Activated CD4-positive, alpha-beta T cell treated with anti-CD3 and anti-CD28 coated beads for 24 hours (primary cell): ENCODE measurements at places on chromosomes 11 and 22.

- no peak for DNase-seq
Observed at GRCh38 chr11:2570211-2570811, 125.5 kb downstream of the KCNQ1 start.

DNA sequence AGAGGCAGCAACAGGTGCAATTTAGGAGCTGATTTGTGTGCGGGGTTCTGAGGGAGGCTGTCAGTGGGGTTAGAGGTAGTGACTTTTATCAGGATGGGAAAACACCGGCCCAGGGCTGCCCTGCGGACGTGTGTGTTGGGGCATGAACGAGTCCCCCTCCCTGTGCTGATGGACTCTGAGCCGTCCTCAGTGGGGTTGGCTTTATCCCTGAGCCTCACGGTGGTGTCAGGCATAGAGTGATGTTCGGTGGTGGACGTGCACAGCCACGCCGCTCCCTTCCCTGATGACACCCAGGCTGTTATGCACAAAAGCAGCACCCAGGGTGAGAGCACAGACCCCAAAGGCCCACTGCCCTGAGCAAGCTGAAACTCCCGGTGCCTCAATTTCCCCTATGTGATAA is 809.1 kb downstream of the BRD1 start:
- no peak for DNase-seq

DNA sequence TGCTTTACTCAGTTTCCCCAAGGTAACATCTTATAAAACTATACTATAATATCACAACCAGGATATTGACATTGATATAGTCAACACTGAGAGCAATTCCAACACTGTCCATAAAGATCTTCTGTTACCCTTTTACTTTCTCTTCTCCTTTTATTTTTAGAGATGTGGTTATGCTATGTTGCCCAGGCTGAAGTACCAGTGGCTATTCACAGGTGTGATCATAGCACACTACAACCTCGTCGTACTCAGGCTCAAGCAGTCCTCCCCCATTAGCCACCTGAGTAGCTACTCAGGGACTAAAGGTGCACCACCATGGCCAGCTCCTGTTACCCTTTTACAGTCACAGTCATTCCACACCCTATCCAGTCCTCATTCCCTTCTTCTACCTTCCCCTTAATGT is 119.7 kb downstream of the CWF19L2 start:
- DNase-seq: no peak

- no peak for DNase-seq
Observed at GRCh38 chr11:65947133-65947532, 1.9 kb downstream of the TSGA10IP start.

GRCh38 chr11:124676386-124676785 is 2.7 kb downstream of the SPA17 start:
- DNase-seq: no peak

GRCh38 chr22:31210556-31211421 is 1.3 kb upstream of the LIMK2 start:
- no peak for DNase-seq

DNA sequence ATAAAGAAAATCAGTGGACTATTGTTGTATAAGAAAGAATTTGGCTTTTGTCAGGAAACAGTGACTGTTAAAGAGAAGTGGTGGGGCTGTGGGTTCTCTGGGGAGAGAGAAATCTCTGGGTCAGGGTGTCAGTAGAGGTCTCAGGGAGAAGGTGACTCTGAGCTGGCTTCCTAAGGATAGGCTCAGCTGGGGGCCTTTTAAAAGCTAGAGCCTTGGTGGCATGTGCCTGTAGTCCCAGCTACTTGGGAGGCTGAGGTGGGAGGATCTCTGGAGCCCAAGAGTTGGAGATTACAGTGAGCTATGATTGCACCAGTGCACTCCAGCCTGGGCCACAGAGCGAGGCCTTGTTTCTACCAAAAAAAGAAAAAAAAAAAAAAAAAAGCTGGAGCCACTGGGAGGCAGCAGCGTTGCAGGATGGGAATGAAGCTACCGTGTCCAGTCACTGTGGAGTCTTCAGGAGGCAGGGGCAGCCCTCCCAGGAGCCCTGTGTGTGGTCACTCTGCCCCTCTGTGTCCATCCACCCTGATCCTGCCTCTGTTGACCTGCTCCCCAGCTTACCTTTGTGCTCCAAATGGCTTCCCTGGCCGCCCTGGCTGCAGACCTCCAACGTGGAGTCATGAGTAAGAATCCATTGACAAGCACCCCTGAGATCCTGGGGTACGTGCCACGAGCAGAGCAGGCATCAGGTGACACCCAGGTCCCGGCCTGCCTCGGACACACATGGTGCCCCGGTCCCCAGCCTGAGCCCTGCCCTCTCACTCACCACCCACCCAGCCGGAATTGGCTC is 5.4 kb upstream of the MIF start:
- no peak for DNase-seq

- no peak for DNase-seq
Observed at GRCh38 chr11:29166306-29166705, 850.5 kb downstream of the KCNA4 start.

GRCh38 chr22:37681556-37682049 is 4.5 kb upstream of the NOL12 start:
- DNase-seq: peak; percentile 65

GRCh38 chr11:1500466-1501420 is 14.2 kb upstream of the MOB2 start:
- DNase-seq: no peak

DNA sequence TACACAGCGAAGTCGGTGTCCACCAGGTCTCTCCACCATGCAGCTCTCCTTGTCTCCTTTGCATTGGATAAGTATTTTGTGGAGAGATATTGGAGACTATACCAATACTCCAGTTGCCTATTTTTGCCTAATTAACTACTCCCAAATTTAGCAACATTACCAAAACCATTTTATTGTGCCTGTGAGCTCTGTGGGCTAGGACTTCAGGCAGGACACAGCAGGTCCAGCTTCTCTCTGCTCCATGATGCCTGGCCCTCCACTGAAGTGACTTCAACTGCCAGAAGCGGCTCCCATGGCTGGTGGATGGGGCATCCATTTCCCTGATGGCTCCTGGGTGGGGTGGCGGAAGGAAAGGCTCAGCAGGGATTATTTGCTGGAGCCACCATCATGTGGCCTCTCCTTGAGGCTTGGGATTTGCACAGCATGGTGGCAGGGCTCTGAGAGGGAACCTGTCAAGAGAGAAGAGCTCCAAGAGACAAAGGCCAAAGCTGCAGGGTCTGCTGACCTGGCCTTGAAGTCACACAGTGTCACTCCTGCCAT is 36.9 kb upstream of the MAPK1 start:
- no peak for DNase-seq

GRCh38 chr11:77819921-77820564 is 479 bp downstream of the RSF1 start:
- DNase-seq: peak; percentile 9

GRCh38 chr11:29641201-29641600 is 375.6 kb downstream of the KCNA4 start:
- DNase-seq: no peak

DNA sequence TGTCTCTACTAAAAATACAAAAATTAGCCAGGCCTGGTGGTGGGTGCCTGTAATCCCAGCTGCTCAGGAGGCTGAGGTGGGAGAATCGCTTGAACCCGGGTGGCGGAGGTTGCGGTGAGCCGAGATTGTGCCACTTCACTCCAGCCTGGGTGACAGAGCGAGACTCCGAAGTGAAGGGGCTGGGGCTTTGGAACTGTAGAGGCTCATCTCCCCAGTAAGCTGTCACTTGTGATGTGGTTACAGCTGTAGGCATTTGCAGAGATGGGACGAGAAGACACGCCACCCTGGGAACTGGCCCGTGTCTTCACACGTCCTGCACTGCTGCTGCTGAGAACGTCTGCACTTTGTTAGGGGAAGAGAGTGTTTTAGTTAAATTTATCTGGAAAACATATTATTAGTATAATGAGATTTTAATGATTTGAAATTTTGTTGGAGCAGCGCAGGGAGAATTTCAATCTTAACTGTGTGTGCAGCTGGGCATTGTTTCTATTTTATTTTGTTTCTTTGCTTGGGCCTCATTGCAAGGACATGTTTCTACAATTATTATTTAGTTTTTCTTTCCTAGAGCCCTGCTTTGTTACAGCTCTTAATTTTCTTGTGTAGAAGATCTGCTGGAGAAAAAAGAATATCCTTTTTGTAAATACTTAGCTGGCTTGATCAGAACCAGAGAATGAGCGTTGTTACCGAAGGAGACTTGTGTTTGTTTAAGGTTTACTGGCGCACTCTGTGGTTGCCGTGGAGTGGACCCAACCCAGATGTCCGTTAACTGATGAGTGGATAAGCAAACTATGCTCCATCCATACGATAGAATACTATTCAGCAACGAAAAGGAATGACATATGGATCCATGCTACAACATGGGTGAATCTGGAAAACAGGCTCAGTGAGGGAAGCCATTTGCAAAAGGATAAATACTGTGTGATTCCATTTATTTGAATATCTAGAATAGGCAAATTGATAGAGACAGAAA is 18.4 kb downstream of the PARVB start:
- no peak for DNase-seq

- peak; percentile 95 for DNase-seq
Observed at GRCh38 chr22:42090596-42091454, at the start of gene NDUFA6. TSS of gene NDUFA6 (minus strand) at chr22:42090772. CDS start at chr22:42090744, 28 bp downstream.

- DNase-seq: no peak
Observed at GRCh38 chr11:19822531-19822930, 109.9 kb downstream of the NAV2 start.

DNA sequence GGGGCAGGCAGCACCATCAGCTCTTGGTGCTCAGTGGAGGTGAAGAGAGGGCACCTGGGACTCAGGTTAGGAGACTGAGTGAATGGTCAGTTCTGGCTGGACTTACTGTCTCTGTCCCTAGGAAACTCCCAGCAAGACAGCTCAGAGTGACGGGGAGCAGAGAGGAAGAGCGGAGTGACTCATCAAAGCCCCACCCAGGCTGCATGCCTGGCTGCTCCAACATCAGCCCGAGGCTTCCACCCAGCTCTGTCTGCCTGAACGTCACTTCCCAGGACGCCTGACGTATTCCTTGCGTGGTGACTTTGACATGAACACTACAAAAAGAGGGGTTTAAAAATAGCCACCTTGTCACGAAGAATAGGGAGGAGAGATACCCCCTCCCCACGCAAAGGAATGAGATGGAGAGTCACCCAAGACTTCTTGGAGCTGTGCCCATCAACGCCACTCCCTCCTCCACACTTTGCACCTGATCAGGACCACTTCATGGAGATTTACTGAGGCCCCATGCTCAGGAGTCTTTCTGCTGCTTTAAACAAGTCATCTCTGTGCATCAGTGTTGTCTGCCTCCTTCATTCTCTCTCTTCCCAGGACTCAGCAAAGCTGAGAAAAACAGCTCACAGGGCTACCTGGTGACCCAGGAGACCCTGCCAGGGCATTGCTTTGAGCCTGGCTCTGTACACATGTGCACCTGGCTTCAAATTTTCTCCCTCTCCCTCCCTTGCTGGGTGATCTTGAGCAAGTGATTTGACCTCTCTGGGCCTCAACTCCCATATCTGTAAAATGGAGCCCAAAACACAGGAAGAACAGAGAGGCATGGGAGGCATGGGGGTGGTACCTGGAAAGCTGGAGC is 83.1 kb downstream of the MN1 start:
- DNase-seq: no peak

DNA sequence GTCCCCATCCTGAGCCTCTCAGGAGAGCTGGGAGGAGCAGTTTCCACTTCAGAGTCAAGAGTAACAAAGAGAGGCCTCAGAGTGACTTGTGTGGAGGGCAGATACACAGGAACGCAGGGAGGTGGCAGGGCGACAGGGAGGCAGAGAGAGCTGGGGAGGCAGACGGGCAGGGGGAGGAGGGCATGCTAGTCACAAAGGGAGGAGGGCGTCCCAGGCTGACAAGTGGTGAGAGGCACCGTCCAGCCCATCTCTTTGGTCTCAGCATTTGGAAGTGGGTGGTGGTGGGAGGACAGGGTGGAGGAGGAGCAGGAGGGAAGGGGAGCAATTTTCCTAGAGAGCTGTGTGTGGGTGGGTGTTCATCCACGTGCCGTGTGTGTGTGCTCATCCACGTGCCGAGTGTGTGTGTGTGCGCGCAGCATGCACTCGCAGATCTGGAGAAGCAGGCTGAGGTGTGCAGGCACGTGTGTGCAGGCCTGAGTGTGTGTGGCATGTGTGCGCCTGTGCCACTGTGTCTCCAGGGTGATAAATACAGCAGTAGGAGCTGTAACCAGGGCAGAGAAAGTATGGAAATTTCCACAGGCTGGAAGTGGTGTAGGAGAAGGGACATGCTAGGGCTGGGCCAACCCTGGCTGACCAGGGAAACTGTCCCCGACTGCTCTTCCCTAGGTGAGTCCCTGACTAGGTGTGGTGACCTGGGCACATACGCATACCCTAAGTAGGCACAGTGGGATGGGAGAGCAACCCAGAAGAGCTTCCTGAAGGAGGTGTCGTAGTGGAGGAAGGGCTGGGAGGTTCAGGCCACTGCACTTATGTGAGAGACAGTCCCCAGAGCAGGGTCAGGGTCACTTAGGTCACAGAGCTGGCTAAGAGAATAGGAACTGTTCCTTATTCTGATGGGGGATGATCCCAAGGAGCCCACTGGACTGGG is 7.3 kb upstream of the PDE2A start:
- no peak for DNase-seq

- no peak for DNase-seq
Observed at GRCh38 chr11:120108785-120109168, 29.1 kb downstream of the TRIM29 start.

DNA sequence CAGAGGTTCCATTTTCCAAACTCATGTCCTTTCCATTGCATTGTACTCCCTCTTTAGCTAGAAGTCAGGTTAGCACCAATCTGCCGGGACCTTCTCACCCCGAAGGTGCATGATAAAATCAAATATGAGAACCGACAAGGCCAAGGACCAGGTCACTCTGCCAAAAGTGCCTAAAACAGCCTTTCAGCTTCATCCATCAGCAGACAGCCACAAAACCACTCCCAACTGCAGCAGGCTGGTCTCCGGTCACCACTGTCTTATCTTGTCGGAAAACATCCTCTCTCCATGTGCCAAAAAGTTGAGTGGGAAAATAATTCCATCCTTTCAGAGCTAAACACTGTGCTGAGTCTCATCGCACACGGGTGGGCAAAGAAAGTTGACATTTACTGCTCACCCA is 1.4 kb downstream of the PI4KA start:
- no peak for DNase-seq

- no peak for DNase-seq
Observed at GRCh38 chr11:71266114-71266833, 13.9 kb upstream of the SHANK2 start.

DNA sequence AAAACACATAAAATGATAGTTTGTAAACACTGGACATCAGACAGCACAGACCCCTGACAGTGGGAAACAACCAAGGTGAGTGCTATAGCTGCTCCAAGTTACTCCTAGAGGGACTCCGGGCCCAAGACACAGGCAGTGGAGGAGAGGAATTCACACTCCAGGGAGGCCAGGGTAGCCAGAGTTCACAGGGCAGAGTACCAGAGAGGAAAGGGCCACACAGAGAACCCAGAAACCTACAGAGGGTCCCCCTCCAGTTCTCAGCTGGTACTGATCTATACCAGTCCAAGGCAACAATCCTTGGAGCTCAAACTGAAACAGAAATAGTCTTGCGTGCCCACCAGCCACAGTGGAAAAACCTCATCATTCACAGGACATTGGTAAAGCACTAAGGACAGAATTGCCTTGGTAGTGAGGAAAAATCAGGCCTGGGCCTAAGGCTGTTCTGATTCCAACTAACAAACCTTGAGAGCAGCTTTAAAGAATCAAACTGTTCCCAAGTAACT is 7.6 kb downstream of the VPS37C start:
- no peak for DNase-seq

- no peak for DNase-seq
Observed at GRCh38 chr11:12671370-12671769, 2.9 kb upstream of the TEAD1 start.

- no peak for DNase-seq
Observed at GRCh38 chr11:62450543-62451240, 31.9 kb downstream of the SCGB1A1 start.
